ENCODE measurements at places on chromosomes 3 and 15.

GRCh38 chr3:54665016-54665600, 262.8 kb downstream of the LRTM1 start:
- DNase-seq = no peak

- no peak for DNase-seq
These were observed 380.7 kb downstream of the LPP start for GRCh38 chr3:188534633-188535032.

DNA sequence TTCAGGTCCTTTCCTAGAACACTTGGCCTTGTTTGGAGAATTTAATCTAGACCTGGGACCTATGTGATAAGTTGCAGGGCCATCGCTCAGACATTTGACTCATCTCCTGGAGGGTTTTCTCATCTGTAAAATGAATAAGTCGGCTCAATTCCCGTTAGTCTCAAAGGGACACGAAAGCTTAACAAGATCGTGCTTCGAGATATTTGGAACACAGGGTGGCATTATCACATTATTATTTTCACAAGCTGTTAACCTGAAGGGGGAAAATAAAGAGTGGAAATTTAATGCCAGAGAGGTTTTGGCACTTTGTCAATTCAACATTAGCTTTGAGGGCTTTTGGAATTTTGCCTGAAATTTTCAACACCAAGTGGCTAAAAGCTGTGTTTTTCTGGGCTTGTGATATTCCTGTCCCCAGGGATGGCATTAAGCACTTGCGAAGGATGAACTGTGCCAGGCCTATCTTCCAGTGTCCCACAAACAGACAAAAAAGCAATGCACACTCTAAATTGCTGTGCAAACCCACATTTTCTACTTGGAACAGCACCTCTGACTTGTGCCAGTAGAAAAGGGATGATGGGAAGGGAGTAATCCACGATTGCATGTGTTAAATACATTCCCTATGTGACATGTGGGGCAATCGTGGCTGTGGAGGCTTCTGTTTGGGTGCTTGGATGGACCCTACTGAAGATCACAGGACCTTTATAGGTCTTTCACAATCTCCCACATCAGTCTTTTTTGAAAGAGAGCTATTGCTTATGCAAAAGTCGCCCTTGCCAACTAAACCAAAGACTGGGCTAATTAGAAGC, 478.7 kb downstream of the MFSD1 start:
- DNase-seq = no peak

DNA sequence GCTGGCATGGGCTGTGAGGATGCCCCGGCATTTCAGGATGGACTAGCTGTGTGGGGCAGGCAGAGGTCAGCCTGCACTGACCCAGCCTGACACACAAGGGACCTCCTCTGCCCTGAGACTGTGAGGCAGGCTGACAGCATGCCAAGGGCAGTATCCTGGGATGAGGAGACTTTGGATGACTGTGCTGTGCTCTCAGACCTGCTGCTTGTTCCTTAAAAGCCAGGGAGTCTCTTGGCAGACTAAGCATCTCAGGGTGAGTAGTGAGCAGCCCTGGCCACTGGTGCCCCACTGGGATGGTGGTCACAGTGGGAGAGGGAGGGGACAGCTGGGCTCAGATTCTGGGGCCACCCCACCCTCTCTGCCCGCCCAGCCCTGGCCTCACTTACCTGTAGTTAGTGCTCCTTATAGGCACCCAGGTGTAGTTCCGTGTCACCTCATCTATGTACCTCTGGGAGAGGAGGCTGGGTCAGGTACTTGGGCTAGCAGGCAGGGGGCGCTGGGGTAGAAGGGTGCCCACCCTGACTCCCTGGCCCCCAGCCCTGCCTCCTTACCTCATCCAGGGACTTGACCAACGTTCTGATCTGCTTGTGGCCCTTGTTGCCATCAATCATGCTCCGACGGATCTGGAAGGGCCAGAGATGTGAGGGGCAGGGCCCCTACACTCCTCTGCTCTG, 16.1 kb upstream of the TMEM115 start:
- peak; percentile 77 for DNase-seq

DNA sequence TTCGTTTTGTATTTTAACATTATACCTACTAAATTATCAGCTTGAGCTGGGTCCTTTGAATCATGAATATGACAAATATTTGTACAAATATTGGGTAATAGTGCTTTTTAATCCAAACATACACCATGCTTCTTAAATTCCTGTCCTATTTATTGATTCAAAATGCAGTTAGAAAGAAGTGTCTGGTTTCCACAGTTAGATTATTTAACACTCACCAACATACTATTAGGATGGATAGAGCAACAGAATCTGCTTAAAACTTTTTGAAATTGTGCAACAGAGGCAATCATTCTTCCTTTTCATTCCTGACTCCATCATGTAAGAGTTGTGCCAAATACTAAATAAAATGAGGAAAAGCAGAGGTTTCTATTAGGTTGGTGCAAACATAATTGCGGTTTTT, 281.2 kb downstream of the LSAMP start:
- no peak for DNase-seq

GRCh38 chr3:4829031-4829394, 150.2 kb upstream of the BHLHE40 start:
- DNase-seq = no peak

DNA sequence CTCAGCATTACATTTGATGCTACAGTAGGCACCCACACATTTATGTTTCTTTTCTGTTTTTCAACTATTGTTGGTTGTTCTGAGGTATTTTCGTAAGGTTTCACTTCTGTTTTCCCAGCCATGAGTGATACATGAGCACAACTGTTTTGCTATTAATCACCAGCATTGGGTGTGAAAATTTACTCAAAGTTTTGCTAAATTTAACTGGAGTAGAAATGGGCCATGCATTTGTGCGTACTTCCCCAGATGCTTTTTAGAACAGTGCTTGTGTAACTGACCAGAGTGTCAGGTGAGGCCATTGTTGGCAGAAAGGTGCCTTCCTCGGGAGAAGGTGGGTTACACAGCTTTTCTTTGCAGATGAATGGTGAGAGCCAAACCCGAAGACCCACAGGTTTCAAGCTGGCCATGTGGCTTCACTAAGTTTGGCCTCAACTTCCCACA, 70.4 kb downstream of the ST6GAL1 start:
- no peak for DNase-seq

- no peak for DNase-seq
These were observed 37.6 kb downstream of the ADAMTS9 start for GRCh38 chr3:64650096-64650622.

DNA sequence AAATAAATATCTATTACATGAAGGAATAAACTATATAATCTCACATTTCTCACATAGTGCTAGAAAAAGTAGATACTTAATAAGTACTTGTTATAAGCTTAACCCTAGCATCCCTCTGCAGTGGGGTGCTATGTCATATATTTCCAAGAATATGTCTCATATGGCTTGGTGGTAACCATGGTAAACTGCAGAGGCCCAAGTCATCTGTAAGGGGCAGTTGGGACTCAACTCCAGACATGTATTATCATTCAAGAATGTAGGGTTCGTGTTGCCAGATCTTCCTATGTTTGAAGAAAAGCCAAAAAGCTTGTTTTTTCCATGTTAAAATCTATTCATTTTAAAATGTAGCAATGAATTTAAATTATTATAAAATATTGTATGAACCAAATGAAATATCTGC, 46.2 kb downstream of the ZNF385D start:
- no peak for DNase-seq

DNA sequence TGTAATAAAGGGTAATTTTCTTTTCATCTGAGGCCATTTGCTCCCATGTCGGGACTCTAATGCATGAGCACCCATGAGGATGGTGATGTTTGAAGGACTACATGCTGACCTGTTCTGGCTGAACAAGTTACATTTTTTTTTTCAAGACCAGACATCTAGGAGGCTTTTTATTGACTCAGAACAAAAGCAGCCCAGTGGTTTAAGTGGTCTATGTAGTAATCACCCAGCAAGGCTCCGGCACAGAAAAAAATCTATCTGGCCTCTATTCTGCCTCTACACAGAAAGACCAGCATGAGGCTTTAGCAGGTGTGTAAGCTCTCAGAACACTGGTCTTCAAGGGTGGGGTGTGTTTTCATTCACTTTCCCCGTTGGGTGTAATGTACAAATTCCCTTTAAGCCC, 95.1 kb upstream of the ZBED2 start:
- no peak for DNase-seq

DNA sequence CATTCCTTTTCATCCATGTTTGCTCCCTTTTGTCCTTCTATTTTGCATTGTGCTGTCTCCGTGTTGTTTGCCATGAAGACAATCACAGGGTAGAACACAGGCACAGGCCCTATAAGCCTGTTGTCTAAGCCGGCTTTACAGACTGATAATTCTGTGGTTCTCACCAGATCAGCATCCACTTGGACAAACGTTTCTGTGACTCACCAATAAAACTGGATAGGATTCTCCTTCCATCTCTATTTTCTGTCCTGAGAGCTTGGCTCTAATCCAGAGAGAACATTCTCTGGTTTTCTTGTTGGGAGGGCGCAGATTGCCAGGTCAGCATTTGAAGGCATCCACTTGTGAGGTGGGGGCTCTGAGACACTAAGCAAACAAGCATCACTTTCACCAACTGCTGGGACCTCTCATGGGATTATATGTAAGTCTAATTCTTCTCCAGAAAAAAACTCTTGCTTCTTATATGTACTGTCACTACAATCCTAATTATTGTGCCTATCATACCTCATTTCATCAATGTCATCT, 101.6 kb downstream of the ERC2 start:
- DNase-seq = no peak

DNA sequence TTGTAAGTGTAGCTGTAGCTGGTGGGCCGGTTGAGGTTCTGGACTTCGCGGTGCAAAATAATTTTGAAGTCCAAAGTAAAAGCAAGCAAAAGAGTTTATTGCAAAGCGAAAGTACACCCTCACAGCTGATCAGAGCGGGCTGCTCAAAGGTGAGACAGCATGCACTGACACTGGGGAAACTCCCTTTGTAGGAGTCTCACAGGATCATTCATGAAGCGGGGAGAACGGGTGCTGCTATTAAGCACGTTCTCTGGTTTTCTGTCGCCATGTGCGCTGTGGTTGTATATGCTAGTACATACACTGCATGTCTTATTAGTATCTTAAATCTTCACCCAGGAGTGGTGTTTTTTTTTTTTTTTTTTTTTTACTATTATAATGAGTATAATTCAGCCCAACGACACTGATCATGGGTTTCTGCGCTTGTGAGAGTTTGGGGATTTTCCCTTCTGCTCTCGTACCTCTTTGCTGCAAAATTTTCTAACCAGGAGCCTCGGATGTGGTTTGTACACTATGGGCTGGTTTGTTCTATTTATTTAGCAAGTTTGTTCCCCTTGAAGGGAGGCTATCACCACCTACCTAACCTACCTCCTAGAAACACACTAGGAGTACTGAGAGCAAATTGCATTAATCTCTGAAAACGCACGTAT, 1.4 kb upstream of the AP4E1 start:
- no peak for DNase-seq

GRCh38 chr3:32706348-32707025, 21.5 kb downstream of the CNOT10 start:
- DNase-seq = no peak

GRCh38 chr3:133038089-133038730, at the start of gene TMEM108:
Gene TMEM108, plus strand, starts transcription at chr3:133038391.
- peak; percentile 97 for DNase-seq

DNA sequence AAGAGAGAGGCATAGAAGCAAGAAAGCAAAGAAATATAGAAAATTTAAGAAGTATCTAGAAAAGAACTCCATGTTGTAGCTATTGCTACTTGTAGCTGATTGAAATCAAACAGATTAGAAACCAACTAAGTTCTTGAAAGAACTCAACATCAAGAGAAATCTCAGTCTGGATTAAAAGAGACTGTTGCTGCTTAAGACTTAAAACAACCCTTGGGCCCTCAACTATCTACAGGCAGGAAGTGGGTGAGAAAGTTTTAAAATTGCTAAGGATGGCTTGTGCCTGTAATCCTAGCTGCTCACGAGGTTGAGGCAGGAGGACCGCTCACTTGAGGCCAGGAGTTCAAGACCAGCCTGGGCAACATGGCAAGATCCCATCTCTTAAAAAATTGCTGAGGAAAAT, 39.3 kb upstream of the C15orf61 start:
- DNase-seq = no peak

DNA sequence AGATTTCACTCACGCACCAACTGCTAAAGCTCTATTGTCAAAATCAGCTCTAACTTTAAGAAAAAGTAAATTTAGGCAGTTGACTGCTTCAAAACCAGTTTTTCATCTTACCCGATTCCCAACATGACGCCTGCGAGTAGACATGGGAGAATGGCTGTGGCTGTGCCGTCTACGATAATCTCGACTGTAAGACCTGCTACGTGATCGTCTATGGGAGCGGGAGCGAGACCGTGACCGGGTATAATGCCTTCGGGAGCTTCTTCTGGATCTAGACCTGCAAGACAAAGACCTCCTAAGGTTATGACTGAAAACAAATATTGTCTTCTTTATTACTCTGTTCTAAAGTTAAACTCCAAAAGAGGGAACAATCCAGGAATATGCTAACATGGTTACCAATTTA, 12.5 kb downstream of the TRA2B start:
- DNase-seq = no peak

DNA sequence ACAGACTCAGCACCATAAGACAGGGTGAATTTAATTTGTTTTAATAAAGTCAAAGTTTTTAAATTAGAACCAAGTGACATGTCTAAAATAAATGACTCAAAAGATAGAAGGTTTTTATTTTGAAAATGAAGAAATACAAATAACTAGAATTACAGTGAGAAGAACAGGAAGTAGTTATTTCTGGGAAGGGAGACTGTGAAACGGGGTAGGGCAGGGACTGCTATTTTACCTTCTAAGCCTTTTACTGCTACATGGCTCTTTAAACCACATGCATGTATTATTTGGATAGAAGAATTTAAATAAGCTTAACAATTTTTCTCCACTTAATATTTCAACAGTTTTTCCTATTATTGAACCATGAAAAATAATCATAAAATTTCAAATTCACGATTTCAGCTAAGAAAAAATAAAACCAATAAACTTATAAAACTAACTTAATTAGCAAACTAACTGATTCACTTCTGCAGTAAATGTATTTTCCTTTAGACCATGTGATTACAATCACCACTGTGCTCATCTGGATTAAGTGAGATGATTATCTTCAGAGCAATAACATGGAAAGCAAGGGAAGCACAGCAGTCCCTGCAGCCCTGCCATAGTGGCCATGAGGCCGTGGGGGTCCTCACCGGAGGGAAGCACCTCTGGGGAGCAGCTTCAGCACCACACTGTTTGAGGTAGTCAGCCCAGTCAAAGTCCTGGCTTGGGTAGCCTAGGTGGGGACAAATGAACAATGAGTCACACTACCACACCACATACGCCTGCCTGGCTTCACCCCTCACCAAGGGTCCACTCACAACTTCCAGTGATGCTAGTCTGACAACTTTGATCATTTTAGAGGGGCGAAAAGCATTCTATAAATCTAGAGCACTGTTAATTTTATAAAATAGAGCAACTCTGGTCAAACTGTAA, 28.3 kb upstream of the STIMATE start:
- DNase-seq = no peak

GRCh38 chr15:60442763-60443162, 36.2 kb downstream of the ICE2 start:
- DNase-seq = no peak

- DNase-seq = peak; percentile 76
These were observed at the start of gene ZBTB20 for GRCh38 chr3:115146418-115147328. Gene ZBTB20, minus strand, starts transcription at chr3:115147288.

GRCh38 chr3:16186086-16186485, 11.6 kb downstream of the GALNT15 start:
- no peak for DNase-seq

- no peak for DNase-seq
These were observed 136.4 kb downstream of the LIPC start for GRCh38 chr15:58568157-58568571.

All from iPS-NIHi11 (cell line).